ENCODE measurements at places on chromosomes 16 and 17.
A peak's percentile ranks its signal among the peaks of the same experiment; 100 is the strongest.

DNA sequence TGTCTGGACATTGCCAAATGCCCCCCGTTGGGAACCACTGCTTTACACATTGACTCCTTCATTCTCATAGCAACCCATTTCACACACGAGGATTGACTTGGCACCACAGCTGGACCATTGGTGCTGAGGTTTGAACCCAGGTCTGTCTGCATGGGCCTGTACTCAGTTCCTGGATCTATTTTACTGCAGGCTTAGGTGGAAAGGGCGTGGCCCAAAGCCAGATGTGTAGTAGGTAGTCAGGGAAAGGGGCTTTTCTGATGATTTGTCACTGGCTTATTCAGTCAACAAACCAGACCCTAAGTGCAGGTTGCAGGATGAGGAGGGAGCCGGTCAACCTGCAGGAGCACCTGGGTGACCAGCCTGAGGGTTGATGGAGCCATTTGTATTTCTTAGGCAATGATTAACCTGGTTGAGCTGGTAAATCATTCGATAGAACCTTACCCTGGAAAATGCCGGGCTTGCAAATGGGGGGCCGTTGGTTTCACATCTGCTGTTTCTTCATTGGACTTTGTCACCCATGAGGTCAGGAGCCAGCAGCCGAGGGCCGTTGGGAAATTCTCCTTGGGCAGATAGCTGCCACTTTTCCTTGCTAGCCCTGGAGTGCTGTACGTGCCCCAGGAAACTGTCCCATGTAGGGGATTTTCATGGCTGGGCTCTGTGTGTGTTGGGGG lies 104.4 kb downstream of the CMIP start:
- no peak for DNase-seq

- no peak for DNase-seq
These were observed 8.5 kb downstream of the CSF3 start for GRCh38 chr17:40023590-40024292.

DNA sequence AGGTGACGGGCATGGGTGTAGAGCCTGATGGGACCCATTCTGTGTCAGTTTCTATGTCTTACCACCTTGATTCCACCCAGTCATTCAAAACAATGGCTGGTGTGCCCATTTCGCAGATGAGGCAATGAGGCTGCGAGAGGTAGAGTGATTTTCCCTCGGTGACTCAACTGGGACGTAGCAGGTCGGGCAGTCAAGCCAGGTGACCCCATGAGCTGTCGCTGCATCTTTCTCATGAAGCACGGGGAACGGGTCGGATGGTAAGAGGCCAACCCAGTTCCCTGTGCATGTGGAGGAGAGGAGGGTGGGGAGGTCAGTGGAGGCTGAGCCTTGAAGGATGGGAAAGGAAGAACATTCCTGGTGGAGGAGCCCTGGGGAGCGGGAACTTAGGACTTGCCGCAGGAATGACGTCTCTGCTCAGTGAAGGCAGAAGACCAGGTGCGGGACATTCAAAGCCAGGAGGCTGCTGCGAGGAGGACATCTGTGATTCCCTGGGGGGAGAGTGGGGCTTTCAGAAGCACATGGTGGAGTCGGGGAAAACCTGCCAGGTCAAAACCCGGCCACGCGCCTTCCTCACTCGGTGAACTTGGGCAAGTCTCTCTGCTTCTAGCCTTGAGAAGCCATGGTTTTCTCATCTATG lies 1.1 kb downstream of the IL21R start:
- peak; percentile 34 for DNase-seq

DNA sequence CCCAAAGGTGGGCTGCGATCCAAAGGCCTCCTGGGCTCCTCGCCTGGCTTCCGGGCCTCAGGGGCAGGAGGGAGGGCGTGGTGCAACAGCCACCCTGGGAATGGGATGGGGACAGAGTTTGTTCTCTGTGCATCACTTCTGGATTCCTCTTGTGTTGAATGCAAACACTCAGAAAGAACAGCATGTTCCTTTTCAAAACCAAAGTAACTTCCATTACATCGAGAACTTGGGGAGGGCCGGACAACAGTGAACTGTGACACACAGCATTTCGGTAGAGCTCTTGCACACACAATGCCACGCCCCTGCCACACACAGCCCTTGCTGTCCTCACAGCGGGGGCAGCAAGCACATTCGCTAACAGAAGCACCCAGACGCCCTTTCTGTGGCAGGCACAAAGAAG lies 36.1 kb upstream of the FASN start:
- no peak for DNase-seq

- no peak for DNase-seq
These were observed 2.0 kb downstream of the KLHL11 start for GRCh38 chr17:41863074-41863848.

GRCh38 chr17:66750781-66751543 lies 84.0 kb upstream of the CACNG5 start:
- DNase-seq, result no peak

- DNase-seq, result no peak
These were observed 107.4 kb downstream of the PARN start for GRCh38 chr16:14522671-14523070.

- no peak for DNase-seq
These were observed 331.0 kb upstream of the CCL2 start for GRCh38 chr17:33924104-33924503.

- DNase-seq, result no peak
These were observed 10.6 kb downstream of the SHISA6 start for GRCh38 chr17:11251561-11252107.

- DNase-seq, result no peak
These were observed 56.4 kb downstream of the MGAT5B start for GRCh38 chr17:76924345-76925342.

GRCh38 chr17:57402681-57403180 lies 146.4 kb downstream of the MSI2 start:
- DNase-seq, result no peak

DNA sequence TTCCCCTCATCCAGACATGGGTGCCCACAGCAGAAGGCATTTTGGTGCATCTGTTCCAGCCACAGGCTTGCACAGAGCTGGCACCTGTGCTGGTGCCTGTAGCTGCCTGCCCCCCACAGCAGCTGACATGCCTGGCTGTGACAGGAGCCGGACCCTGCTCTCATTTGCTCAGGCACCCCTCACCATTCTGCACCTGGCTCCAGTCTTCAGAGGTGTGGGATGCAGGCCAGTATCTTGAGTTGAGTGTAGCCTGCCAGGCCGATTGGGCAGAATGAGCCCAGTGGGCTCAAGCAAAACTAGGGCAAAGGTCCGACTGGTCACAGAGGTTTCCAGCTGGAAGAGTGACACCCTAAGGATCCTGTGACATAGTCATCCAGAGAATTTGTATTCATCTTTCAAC lies 887.7 kb downstream of the CDH11 start:
- DNase-seq, result peak; percentile 1

DNA sequence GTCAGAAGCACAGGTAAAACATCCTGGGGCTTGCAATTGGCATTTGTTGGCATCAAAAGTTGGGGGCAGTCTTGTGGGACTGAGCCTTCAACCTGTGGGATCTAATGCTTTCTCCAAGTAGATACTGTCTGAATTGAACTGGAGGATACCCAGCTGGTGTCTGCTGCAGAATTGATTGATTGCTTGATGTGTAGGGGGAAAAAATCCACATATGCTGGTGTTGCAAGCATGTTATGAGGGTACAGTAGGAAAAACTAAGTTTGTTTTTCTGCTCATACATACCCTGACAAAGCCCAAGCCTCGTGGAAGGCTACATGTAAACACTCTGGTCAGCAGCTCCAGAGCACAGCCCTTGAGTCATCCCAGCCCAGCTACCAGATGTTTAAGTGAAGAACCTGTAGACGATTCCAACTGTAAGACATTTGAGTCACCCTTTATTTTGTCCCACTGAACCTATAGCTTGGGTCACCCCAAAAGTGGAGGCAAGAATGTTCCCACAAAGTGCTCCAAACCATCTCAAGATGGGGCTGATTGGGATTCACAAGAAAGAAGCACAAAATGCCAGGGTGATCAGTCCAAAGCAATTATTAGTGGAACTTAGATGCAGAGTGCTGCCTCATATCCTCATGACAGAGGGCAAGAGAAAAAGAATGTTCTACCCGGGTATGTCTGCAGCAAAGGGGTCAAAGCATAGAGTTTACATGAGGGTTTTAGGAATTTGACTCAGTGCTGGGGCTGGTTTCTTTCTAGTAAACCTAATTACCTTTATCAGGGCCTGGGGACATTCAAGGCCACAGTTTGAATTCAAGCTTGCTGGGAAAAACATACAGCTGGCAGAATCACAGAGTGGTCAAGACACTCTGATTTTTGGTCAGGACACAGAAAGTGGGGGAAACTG lies 9.6 kb upstream of the APPBP2 start:
- DNase-seq, result peak; percentile 12

DNA sequence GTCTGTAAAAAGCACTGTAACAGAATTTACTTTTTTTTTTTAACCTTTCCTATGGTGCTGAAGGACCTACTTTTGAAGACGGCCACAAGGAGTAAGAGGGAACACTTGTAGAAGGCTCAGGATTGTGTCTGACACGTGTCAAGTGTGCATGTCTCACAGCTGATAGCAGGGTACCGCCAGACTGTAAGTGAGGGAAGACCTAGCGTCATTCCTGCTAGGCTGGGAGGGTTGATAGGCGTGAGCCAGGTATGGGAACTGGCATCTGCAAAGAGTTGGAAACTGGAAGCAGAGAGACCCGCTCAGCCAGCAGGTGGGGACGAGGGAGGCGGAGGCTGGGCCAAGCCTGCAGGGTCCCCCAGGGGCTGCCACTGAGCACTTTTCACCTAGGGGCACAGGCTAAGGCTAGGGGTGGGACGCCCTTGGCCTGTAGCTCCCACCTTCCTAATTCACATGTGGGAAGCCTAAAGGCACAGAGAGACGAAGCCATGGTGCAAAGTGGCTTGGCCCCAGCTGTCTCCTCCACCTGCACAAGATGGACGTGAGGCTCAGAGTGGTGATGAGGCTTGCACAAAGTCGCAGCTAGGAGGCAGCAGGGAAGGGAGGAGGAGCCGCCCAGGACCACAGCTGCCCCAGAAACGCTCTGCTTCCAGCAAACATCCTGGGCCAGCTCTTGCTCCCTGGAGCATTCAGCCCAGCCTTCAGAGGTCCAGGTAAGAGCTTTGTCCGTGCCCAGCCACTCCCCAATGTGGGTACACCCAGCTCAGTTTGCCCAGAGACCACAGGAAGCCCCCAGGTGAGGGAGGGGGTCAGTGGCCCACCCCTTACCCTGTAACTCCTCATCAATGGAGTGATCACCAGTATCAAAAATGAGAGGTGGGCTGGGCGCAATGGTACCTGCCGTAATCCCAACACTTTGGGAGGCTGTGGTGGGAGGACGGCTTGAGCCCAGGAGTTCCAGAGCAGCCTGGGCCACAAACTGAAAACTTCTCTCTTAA lies 18.9 kb downstream of the VASN start:
- DNase-seq, result no peak

DNA sequence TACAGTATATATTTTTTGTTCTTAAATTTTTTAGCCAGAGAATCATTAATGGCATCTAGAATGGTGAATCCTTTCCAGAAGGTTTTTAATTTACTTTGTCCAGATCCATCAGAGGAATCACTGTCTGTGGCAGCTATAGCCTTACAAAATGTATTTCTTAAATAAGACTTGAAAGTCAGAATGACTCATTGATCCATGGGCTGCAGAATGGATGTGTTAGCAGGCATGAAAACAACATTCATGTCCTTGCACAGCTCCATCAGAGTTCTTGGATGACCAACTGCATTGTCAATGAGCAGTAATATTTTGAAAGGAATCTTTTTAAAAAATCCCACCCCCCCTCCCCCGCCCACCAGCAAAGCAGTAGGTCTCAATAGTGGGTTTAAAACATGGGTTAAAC lies 51.4 kb downstream of the CACNG1 start:
- no peak for DNase-seq

DNA sequence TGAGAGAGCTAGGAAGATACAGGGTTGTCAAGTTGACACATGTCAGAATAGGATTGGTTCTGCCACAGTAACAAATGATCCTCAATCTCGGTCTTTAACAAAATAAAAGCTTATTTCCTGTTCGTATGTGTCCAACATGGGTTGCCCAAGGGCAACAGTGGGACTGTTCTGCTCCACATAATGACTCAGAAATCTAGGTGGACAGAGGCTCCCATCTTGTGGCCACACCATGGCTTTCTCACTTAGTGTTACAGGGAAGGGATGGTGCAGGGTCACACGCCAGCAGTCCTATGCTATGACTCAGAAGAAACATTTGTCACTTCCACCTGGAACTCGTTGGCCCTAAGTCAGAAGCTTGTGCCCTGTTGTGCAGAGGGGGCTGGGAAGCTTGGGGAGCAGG lies 364.9 kb downstream of the SNX29 start:
- no peak for DNase-seq

DNA sequence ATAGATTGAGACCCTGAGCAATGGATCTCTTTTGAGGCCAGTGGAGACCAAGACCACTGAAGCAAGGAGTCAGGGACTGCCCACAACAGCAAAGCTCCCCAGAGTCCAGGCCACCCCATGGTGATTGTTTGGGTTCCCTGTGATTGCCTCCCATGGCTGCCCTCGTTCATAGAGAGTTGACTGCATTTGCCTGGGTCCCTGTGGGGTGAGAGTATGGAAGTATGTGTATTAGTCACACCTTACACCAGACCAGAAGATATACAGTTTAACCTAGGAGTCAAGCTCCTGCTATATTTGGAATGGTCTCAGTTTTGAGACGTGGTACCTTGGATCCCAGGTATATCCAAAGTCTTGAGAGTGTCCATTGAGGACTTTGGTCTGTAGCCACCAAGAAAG lies 20.2 kb downstream of the HLF start:
- DNase-seq, result no peak

DNA sequence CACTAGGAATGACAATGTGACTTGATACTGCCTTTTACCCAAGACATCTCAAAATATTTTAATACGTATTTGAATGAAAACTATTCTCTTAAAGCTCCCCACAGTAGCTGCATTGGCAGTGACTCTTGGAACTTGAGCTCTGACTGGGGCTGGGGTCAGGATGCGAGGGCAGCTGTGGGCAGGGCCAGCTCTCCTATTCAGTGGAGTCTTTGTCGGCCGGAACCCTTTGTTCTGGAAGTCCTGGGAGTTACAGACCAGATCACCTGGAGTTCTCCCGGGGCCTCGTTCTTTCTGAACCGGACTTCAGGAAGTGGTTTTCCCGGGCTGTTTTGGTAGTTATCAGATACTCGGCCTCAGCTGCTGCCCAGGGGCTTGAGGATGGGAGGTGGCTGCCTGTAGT lies 84.9 kb downstream of the NPIPB11 start:
- no peak for DNase-seq

- no peak for DNase-seq
These were observed 138.4 kb downstream of the WWOX start for GRCh38 chr16:78237841-78238240.
